ENCODE measurements at places on chromosomes 3 and 15.
A peak's percentile ranks its signal among the peaks of the same experiment; 100 is the strongest.

- no peak for DNase-seq
Observed at GRCh38 chr3:166405896-166406295, 568.7 kb upstream of the BCHE start.

DNA sequence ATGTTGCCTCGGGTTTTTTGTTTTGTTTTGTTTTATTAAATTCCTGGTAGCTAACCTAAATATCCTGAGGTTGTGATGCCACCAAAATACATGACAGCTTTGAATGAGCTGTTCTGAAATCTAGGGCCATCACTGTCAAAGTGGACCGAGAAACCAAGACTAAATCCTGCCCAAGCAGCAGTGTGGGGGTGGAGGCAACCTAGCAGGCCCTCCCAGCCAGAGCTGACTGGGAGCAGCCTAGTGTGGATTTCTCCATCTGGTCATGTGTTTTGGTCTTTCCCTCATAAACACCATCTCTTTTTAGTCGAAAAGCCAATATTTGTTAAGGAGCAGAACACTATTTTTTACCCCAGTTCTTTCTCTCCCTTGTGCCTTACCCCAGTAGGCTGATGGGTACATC lies 52.2 kb downstream of the LARS2 start:
- no peak for DNase-seq

DNA sequence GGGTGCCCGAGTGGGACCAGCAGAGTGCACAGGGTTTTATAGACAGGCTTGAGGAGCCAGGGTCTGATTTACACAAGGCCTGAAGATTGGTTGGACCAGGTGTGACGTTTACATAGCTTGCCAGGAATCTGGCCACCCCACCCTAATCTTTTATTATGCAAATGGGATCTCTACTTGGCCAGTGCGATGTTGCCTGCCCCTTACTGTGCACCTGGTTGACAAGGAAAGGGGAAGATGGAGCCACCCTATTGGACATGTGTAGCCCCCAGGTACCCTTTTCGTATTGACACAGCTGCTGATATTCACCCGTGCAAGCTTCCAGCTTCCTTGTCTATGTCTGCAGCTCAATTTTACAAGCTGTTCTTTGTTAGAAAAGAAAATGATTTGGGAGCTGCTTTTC lies 132.0 kb downstream of the ARNT2 start:
- DNase-seq = no peak

DNA sequence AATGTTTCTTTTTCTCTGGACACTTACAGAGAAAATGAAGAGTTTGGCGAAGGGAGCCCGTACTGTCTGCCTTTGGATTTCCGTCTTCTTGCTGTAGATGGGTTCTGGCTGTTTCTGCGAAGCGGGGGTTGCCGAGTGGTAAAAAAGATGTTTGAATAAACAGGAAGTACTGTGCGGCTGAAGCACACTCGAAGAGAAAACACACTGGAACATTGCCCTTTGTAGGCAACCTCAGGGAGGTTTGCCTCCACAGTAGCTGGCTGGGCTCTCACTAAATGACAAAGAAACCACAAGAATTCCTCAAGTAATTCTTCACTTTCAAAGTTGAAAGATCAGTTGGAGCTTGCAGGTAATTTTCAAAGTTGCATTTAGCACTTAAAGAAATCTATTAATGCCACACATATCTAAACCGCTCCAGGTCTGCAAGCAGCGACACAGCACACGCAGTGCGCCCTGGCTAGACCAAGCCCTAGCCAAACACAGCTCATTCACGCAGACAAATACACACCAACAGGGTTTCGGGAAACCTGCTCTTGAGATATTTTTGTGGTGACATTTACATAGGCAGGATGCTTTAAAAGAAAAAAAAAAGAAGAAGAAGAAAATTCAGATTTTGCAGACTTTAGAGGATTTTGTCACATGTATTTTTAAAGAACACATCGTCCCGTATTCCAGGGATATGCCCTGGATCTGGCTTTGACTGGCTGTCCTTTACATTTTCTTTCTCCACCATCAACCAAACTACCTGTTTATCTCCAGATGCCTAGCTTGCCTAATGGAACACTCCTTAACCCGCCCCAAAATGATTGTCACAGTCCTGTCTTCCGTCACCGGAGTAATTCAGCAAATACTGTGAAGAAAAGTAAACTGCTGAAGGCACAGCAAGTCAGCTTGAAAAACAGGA lies 452.8 kb downstream of the FOXP1 start:
- DNase-seq = no peak

GRCh38 chr3:52077925-52078324 lies 21.6 kb upstream of the DUSP7 start:
- no peak for DNase-seq

DNA sequence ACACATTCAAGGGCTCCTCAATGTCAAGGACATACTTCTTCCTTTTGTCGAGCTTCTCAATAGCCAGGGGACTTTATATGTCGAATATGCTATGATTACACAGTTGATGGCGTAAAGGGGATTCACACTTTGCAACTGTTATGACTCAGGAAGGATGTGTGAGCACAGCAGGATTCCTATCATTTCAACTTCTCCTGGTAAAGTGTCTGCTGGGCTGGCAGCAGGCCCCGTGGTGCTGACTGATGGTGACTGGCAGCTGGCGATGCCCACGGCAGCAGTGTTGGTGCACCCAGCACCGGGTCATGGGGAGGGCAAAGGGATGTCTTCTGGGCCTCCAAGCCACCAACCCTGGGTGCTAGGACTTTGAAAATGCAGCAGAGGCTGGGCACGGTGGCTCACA lies 44.8 kb upstream of the GNB5 start:
- no peak for DNase-seq

DNA sequence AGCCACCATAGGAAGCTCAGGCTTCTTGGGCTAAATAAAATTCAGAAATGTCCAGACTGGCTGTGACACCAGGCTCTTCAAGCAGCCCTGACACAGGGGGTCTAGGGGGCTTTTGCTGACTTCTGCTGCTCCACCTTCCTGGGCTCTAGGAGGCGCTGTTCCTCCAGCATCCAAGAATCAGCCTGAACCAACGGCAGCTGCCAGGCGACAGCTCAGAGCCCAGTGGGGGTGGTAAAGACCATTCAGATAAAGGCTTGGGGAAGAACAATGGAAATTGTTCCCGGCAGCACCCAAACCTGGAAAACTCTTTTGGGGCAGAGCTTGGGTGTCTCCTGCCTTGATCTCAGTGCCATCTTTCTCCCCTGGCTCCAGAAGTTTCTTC lies 21.6 kb upstream of the PSTPIP1 start:
- peak; percentile 94 for DNase-seq

DNA sequence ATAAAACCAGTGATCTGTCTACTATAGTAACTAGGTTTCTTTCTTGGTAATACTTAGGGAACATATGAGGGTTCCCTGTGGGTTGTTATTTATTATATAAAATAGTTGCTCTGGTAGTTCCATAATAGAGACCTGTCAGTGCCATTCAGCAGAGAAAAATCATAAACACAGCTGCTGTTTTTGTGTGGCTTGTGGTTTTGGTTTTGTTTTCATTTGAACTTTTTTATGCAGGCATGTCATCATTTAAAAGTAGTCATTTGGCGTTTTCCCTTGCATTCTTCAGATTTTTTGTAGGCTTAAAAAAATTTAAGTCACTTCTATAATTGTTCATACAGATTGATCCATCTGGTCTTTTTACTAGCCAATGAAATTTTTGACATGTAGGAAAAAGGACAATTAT lies 47.9 kb downstream of the PIK3CA start:
- no peak for DNase-seq

DNA sequence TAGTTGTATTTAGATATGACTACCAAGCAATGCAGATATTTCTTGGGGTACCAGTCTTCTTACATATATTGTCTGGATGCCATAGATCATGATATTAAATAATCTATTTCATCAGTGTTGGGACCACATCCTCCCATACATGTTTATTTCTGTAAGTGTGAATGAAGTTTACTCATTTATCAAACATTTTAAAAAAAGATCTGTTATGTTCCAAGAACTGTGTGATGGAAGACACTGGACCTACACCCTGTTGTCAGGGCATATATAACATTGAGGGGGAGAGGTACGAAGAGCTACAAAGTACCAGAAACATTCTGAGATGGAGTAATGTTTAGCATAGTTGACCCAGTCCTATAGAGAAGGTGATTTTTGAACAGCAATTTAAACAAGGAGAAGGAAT lies 26.6 kb downstream of the MBNL1 start:
- no peak for DNase-seq

GRCh38 chr3:80285388-80285787 lies 517.6 kb upstream of the ROBO1 start:
- DNase-seq = no peak

DNA sequence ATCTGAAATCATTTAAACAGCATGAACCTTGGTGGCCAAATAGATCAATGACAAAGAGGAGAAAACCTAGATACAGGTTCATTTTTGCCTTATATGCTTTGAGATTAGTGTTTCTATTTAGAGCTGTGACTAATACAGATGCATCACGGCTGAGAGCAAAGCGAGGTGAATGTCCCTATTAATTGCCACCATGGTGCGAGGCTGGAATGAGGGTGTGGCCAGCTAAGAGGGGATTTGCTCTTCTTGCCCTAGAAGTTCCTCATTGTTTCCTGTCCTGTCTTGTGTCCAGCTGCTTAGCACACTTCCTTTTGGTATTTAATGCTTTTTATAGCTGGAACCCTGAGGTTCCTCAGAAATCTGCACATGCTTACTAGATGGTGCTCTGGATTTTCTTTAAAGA lies 339.1 kb upstream of the RGMA start:
- no peak for DNase-seq

GRCh38 chr3:133881492-133881891 lies 14.2 kb downstream of the RAB6B start:
- DNase-seq = no peak

GRCh38 chr15:50187525-50187924 lies 5.5 kb downstream of the SLC27A2 start:
- DNase-seq = no peak

GRCh38 chr3:123751433-123751832 lies 132.7 kb downstream of the MYLK start:
- DNase-seq = no peak

DNA sequence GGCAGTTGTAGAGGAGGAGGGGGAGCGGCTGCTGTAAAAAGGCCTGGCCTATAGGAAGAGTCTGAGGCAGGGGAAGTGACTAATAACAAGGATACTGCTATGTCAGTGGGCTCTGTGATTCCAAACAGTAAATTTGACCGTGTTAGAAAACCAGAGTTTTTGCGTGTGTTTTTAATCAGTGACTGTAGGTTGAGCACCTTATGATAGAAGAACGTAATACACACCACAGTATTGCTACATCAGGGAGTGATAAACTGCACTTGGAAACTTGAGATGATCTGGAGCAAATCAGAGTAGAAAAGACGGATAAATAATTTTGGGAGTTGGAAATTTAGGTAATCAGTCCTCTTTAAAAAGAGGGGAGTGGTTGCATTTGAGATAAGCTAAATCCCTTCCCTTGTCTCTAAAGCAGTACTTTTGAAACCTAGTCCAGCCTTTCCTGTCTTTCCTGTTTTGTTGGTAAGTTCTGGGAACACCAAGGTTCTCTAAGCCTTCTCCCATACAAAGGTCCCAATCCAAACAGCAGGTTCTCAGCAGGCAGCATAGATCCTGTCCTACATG lies 130.5 kb upstream of the NR2E3 start:
- DNase-seq = peak; percentile 53

- no peak for DNase-seq
Observed at GRCh38 chr15:58077427-58077826, 11.9 kb upstream of the ALDH1A2 start.

GRCh38 chr15:52214553-52214952 lies 23.4 kb upstream of the GNB5 start:
- no peak for DNase-seq

GRCh38 chr15:62488387-62488786 lies 323.3 kb upstream of the C2CD4B start:
- DNase-seq = no peak

- DNase-seq = no peak
Observed at GRCh38 chr3:149207475-149207874, 14.2 kb downstream of the CP start.

- no peak for DNase-seq
Observed at GRCh38 chr3:119570229-119570628, 9.1 kb upstream of the ADPRH start.

DNA sequence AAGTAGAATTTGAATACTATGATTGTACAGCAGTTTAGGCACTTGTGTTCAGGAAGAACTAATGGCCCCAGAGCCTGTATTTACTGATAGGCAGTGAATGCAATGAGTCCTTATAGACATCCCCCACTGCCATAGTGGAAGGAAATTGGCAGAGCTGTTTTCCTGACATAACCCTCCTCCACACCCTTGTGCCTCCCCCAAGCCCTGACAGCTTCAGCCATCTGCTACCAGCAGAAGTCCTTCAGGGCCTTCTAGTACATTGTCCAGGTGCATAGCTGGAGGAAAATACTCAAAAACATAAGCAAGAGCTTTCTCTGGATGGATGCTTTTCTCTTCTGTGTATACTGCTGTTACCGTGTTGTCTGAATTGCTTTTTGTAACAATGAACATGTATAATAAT lies 20.6 kb downstream of the ARHGAP31 start:
- DNase-seq = no peak

GRCh38 chr15:40941528-40942336 lies 11.5 kb upstream of the CHAC1 start:
- peak; percentile 92 for DNase-seq

DNA sequence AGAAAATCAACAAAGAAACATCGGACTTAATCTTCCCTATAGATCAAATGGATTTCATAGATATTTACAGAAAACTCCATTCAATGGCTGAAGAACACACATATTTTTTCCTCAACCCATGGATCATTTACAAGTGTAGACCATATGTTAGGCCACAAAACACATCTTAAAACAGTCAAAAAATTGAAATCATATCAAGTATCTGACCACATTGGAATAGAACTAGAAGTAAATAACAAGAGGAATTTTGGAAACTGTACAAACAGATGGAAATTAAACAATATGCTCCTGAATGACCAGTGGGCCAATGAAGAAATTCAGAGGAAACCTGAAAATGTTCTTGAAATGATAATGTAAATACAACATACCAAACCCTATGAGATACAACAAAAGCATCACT lies 323.1 kb upstream of the GPR149 start:
- DNase-seq = no peak

DNA sequence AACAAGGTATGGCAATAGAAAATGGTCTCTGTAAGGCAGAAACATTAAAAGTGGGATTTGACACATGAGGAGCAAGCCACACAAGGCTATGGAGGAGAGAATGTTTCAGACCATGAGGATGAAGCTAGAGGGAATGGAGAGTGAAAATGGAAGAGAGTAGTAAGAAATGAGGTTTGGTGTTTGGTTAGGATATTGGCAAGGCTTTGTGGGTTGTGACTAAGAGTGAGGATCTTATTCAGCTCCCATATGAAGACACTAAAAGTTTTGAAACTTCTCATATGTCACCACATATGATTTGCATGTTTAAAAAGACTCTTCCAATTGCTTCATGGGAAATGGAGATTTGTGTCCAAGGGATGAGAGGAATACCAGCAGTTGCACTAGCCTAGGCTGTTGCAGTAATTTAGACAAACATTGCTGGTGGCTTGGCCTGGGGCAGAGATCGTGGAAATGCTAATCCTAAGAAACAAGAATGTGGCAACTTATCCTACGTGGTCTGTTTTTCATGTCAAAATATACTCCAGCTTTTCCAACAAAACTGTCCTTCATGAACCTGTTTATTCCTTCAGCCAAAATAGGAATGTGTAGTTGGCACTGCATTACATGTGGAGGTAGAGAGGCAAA lies 749.0 kb downstream of the PDCD6IP start:
- DNase-seq = no peak

- no peak for DNase-seq
Observed at GRCh38 chr3:135231737-135232136, 436.7 kb downstream of the EPHB1 start.

Measured in endodermal cell (in vitro differentiated cells).